NCI-H1105 treated with DMSO at 0.1 percent for 48 hours (cell line): ENCODE measurements at places on chromosomes 3 and 15.

GRCh38 chr15:73679180-73679579 lies 5.0 kb upstream of the CD276 start:
- no peak for DNase-seq

GRCh38 chr3:106215047-106215446 lies 346.2 kb upstream of the CBLB start:
- DNase-seq = no peak

DNA sequence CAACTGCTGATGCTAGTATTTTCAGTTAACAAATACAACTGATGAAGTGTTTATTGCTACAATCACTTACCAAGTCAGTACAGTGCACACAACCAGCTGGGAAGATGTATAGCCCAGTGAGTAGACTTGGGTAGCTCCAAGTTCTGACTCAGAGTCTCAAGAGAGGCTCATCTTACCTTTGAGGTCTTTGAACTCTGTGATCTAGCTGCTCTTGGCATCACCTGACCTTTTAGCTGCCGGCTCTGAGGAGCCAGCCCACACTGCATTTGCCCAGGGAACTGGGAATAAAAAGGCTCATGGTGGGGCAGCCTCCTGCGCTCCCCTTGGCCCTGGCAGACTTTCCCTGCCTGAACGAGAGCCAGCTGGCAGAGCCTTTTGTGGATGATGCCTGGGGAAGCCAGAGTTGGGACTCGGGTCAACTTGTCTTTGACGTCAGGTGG lies 82.6 kb downstream of the CEMIP start:
- no peak for DNase-seq

DNA sequence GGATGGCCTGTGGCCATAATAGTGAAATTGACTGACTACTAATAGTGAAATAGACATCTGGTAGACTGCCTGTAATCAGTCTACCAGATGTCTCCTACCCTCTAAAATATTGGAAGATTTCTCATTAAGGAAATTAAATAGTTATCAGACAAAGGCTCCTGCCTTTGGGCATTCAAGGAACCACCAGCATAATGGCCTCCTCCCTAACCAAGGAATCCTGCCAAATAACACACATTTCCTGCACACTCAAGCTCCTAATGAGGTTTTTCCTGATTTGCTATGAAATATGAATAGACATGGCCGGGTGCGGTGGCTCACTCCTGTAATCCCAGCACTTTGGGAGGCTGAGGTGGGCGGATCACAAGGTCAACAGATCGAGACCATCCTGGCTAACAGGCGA lies 14.6 kb downstream of the NUSAP1 start:
- no peak for DNase-seq

DNA sequence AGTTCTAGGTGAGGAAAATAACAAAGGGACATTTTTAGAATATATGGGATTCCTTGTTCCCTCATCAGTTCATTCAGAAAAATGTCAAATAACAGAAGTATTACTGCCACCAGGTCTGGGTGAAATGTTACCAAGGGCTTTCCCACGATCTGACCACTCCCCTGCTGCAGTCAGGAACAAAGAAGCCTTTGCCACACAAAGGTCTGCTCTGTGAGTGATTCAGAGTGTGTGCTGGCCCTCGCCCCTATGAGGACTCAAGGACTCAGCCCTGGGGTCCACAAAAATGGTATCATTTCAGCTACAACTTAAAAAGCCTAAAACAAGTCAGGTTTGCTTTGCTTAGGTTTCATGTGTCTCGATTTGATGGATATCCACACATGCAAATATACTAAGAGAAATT lies 5.0 kb downstream of the MKRN3 start:
- peak; percentile 28 for DNase-seq

DNA sequence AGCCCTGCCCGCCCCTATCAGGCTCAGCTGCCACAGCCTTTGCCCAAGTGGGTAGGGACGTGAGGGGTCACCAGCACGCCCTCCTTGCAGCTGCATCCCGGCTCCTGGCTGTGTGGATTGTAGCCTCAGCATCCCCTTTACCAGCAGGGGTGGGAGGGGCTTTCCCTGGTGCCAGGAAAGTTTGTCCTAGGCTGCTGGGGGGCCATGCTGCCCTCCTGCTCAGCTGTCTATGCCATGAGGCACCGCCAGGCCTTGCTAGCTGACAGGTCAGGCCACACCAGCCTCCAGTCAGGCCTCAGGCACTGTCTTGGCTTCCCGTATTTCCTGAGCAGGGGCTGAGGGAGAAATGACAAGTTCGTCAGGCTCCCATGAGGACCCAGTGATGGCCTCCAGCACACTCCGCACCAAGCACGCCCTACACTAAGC lies 32.3 kb downstream of the TKT start:
- DNase-seq = no peak

- no peak for DNase-seq
Measured at GRCh38 chr3:169430707-169431404, 232.7 kb downstream of the MECOM start.

DNA sequence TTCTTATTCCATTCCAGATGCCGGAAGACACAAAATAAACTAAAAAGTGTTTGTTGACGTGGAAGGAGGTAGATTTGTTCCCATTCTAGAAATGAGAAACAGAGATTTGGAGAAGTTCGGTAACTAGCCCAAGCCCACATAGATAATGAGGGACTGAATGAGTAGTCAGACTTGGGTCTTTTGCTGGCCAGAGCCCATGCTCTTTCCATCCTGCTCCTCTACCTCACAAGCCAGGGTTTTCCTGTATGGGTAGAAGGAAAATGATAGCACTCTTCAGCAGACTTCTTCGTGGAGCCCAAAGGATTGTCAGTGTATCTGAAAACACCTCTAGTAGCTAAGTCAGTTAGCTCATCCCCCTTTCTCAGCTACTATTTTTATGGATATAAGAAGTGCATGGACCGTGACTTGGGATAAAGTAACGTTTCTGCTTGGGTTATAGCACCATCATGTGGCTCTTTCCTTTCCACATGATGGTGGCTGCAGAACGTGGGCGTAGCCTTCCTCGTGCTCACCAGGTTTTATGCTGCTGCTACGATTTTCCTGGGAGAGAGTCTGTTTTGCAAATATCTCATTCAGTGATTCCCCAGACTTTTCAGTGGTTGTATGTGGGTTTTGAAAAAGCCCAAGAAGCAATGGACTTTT lies 84.6 kb downstream of the DGKG start:
- DNase-seq = peak; percentile 78

GRCh38 chr3:36969540-36970432 lies 23.1 kb downstream of the EPM2AIP1 start:
- peak; percentile 96 for DNase-seq

- DNase-seq = no peak
Measured at GRCh38 chr3:73280746-73281145, 219.3 kb downstream of the EBLN2 start.

DNA sequence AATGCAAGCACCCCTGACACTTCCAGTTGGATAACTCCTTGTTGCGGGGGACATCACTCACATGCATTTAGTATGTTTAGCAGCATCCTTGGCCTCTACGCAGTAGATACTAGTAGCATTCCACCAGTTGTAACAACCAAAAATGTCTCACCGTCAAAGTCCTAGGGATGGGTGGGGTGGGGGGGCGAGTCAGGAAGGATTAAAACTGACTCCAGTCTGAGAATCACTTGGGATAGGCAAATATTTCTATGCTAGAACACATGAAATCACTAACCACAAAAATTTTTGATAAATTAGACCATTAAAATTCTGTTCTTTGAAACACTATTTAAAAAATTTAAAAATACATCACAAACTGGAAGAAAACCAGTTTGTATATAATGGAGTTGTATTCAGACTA lies 18.0 kb downstream of the ICE2 start:
- no peak for DNase-seq

DNA sequence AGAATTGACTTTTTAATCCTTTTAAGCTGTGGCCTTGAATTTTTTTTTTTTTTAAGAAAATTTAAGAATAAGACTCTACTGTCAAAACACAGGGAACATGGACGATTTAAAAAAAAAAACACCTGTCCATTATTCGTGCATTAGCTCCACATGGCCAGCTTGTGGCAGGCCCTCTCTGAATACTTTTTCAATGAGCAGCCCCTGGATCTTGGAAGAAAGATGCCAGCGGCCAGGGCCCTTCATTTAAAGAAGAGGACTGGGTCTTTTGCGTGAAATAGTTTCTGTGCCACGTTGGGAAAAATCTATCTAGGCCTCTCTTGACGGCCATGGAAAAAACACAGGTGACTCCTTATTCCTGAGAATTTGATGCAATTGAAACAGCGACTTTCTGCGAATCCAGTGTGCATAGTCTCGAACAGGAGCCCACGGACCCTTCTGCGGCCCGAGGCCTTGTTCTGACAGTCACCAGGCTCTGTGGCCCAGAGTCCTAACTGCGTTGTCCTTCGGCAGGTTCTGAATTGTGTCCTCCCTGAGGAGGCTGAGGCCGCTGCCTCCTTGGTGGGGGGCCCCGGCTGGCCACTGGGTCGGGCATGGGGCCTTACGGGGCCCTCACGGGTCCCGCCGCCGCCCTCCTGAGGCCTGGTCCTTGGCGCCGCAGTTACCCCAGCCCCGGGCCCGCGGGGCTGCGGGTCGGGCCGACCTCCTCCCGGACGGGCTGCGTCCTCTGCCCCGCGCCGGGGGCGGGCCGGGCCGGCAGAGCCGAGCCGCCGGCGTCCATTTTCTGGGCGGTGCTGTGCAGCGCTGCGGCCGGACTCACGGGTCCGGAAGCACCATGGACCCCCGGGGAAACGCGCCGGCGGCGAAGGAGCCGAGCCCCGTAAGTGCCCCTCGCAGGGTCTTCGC lies 33.5 kb downstream of the ZBTB38 start:
- peak; percentile 37 for DNase-seq

DNA sequence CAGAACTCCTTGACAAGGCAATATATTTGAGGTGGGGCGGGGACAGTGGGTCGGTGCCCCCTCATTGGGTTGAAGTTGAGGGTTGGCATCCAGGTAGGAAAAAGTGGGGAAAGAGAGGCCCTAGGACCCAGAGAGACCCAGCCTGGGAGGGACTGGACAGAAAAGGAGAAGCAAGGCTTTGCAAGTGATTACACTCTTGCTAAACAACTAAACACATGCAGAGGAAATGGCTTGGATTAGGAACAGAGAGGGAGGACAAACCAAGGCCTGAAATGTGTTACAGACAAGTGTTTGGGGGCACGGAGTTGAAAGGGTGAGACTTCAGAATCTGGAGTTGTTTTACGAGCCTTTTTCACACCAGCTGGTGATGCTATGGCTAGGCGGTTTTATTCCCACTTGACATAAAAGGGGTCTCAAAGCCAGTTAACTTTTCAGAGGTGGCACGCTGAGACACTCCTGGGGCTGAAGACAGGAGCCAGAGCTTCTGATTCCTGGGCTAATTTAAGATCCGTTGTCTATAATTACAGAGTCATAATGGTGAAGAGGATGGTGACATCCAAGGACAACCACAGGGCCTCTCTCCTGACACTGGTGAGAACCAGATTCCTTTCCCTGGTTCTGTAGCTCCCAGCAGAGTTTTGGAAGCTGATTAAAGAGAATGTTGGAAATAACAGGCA lies 7.7 kb upstream of the KCTD6 start:
- no peak for DNase-seq

- DNase-seq = no peak
Measured at GRCh38 chr15:25767356-25768151, 95.6 kb downstream of the ATP10A start.

GRCh38 chr3:41701191-41701698 lies 260.7 kb downstream of the ULK4 start:
- no peak for DNase-seq

- no peak for DNase-seq
Measured at GRCh38 chr3:25540273-25540672, 112.2 kb downstream of the RARB start.

DNA sequence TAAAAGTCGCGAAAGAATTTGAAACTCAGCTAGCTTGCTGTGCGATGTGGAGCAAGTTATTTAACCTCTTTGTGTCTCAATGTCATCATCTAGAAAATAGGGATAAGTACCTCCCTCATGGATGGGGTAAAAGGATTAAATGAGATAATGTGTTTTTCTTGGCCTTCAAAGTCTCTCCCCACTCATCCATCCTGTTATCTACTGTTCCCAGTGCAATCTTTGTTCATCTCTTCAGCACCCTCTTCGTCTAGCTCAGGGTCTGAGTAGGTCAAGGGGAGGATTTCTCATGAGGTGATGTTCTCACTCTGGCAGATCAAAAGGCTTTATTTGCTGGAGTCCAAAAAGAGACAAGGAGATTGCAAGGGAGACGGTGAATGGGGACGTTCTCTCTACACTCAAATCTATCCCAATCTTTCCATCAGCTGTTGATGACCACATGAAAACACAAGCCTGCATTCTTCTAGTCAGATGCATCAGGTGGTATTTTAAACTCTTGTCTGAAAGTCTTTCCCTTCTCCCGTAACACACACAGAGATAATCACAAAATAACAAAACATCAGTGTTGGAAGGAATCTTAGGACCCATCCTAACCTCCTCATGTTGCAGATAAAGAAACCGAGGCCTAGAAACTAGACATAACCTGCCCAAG lies 1.3 kb downstream of the MESD start:
- no peak for DNase-seq

DNA sequence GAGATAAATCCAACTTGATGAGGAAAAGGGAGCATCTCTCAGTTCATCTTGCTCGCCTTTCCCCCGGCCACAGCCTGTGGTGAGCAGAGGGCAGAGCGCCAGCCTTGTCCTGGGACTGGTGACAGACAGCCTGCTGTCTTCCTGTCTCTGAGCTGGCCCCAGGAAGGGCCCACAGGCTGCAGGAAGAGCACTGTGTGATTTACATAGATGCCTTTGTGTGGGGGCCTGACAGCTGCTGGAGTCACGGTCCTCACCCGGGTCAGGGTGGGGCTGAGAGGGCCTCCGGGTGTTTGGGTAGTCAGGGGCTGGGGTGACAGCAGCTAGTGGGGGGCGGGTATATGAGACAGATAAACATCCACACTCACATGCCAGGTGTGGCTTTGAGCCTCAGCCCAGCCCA lies 29.3 kb downstream of the PLA2G4D start:
- peak; percentile 23 for DNase-seq
